ENCODE measurements at places on chromosomes 13 and 19.
A peak's percentile ranks its signal among the peaks of the same experiment; 100 is the strongest.

- DNase-seq, result no peak
These were observed 290.8 kb upstream of the PCDH9 start for GRCh38 chr13:67520886-67521285.

GRCh38 chr13:94550062-94550738 is 45.8 kb downstream of the TGDS start:
- peak; percentile 57 for DNase-seq

DNA sequence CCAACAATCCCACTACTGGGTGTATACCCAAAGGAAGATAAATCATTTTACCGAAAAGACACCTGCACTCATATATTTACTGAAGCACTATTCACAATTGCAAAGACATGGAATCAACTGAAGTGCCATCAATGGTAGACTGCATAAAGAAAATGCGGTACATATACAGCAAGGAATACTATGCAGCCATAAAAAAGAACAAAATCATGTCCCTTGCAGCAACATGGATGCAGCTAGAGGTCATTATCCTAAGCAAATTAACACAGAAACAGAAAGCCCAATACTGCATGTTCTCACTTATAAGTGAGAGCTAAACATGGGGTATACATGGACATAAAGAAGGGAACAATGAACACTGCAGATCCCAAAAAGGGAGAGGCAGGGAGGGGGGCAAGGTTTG is 2.7 kb upstream of the ZNF507 start:
- no peak for DNase-seq

DNA sequence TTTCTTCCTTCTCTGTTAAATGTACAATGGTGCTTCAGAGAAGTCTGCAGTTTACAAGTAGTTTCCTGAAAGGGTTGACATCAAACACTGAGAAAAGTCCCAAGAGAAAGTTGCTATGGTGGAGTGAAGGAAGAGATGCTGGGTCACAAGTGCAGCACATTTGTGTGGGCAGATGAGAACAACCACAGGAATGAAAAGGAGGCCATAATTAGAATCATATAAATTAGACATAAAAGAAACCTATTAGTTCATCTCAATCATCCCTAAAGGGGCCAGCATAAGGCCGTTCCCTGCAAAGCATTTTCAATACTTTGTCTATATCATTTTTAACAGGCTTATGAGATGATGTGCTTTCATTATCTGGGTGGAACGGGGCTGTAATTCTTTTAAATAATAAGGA is 359.2 kb downstream of the IRS2 start:
- peak; percentile 59 for DNase-seq

DNA sequence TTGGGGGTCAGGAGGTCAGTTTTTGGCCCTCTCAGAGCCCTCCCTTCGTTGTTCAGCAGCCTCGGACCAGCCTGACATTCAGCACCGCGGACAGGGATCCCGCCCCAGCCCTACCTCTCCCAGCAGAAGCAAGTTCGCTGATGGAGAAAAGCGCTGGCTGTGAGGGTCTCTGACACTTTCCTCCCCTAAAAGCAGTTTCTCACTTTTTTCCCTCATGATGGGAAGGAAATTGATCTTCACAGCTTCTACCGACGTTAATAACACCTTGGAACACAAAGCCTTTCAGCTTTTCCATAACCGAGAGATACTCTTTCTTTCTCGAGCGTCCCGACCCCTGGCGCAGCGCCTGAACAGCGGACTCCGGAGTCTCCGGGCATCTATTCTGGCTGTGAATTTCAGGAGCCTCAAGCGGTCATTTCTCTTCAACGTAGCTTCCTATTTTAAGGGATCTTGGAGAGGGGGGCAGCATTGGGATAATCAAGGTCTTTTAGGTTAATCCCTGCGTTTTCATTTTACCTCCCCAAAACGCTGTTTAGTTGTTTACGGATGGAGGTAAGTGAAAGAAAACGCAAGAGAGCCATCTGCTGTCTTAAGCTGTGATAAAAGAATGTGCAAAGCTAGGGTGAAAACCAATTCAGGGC is 467.2 kb downstream of the ITGBL1 start:
- DNase-seq, result peak; percentile 51

DNA sequence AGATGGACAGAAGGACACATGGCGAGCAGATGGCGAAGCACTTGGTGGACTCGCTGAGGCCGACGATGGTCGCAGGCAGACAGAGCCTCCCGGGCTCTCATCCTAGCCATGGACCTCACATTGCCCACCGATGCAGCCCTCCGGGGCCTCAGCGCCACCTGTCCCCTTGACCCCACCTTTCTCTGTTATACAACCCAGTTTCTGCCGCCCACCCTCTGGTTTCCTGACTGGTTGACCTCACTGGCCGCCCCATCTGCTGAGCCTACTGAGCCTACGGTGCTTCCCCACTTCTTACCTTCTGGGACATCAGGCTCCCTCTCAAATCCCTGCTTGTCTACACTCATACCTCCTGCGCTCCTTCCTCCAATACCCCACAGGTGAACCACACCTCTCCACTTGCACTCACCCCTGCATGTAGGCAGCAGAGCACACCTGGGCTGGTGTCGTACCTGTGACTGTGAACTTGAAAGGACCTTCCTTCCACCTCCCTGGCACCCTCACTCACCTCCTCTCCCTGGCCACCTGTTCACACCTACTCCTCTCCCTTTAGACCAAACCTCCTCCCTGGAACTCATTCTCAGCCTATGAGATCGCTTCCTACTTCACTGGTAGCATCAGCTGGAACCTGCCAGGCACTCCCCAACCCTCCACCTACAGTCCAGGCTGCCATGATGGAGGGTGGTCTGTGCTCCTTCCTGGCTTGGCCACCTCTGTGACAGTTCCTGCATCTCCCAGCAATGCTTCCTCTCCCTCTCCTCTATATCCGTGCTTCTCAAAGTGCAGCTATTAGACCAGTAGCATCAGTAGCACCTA is 36.1 kb downstream of the HPN start:
- no peak for DNase-seq

- DNase-seq, result peak; percentile 74
These were observed 4.1 kb downstream of the DLL3 start for GRCh38 chr19:39502640-39503417.

DNA sequence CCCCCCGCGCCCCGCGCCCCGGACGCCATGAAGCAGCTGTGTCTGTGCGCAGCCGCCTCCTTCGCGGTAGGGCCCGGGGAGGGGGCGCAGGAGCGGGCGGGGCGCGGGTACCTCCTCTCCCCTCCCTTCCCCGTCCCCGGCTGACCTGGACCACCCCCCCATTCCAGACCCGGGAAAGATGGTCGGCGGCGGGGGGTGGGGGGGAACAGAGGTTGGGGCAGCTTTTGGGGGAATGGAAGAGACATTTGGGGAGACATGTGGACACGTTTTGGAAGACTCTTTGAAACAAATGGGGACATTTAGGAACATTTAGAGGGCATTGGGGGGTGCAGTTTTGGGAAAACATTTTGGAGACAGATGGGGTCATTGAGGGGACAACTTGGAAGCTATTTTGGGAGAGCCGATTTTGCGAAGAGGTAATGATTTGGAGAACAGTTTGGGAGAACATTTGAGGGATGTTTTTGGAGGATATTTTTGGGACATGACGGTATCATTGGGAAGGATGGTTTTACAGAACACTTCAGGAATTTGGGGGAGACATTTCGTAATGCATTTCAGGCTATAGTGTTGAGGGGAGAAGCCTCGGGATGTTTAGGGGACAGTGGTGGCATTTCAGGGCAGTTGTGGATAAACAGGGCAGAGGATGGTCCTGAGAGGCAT is 16.1 kb downstream of the ANKRD24 start:
- DNase-seq, result no peak

- peak; percentile 10 for DNase-seq
These were observed 12.8 kb downstream of the SHC2 start for GRCh38 chr19:447816-448560.

- peak; percentile 63 for DNase-seq
These were observed 24.3 kb downstream of the COLGALT1 start for GRCh38 chr19:17579661-17580244.

GRCh38 chr13:75327135-75327510 is 154.8 kb downstream of the TBC1D4 start:
- no peak for DNase-seq

- DNase-seq, result no peak
These were observed 244.2 kb downstream of the PCCA start for GRCh38 chr13:100333141-100333540.
